ENCODE measurements at places on chromosomes 7 and 10.
A peak's percentile ranks its signal among the peaks of the same experiment; 100 is the strongest.

DNA sequence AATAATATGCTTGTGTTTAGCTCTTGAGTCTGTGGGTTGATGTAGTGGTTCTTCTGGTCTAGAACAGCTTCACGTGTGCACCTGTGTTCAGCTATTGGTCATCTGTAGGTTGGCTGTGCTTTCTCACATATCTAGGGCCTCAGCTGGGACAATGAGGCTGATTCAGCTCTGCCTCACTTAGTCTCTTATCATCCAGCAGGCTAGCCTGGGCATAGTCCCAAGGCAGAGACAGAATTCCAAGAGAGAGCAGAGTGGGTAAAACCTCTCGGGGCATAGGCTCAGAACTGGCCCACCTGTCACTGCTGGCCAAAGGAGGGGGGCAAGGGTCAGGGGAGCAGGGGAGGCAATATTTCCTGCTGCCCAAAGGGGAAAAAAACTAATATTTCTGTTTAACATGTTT, 32.0 kb upstream of the MXI1 start:
- DNase-seq = no peak

- no peak for DNase-seq
Measured at GRCh38 chr7:66119245-66119850, 4.7 kb downstream of the CRCP start.

- DNase-seq = no peak
Measured at GRCh38 chr7:109835577-109835976, 1255.3 kb upstream of the LRRN3 start.

GRCh38 chr10:77416311-77417135, 221.1 kb downstream of the KCNMA1 start:
- peak; percentile 94 for DNase-seq

- DNase-seq = no peak
Measured at GRCh38 chr10:108014145-108014901, 849.8 kb upstream of the SORCS1 start.

DNA sequence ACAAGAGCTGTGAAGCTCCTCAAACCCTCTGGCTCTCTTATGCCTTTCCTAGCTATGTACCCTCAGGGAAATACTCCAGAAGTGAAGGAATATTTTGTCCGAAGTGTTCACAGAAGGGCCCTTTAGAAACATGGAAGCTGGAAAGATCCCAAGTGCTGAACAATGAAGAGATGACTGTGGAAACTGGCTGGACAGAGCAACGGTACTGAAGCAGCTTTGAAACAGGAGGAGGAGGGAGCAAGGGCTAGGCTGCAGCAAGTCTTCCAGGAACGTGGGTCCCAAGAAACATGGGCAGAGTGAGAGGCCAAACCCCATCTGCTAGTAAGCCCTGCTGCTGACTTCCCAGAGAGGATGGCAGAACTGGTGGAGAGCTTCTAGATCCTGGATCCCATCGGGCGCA, 3.0 kb upstream of the PSAP start:
- peak; percentile 20 for DNase-seq

DNA sequence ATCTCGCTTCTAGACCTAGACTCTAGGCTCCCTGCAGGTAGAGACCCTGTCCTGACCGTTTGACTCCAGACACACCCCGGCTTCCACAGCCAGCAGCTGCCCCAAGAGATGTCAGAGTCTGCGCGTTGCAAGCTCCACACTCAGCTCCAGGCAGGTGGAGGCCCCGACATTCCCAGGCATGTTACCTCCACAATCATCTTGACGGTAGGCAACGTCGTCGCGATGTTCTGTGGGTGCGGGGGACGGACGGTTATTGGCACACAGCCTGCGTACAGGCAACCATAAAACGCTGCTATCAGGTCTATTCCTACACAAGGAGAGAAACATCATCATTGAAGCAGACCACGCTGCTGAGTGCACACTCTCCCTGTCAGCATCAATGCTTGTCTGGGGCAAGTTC, 213.2 kb downstream of the ZMYND11 start:
- no peak for DNase-seq

GRCh38 chr10:21020545-21020944, 123.4 kb upstream of the NEBL start:
- DNase-seq = no peak

DNA sequence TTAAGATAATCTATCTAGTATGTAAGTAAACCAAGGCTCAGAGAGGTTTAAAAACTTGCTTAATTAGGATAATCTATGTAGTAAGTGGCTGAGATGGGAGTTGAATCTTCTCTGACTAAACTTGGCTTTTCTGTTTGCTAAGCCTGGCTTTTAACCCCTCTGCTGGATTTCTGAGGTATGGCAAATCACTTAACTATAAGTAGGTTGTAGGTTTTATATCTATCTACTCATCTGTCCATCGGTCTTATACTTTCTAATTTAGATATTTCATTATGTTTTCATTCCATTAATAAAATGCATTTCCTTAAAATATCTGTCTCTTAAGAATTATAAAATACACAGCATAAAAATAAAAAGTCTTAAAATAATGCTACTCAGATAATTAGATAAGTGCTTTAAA, 59.4 kb downstream of the ST7 start:
- DNase-seq = peak; percentile 59

DNA sequence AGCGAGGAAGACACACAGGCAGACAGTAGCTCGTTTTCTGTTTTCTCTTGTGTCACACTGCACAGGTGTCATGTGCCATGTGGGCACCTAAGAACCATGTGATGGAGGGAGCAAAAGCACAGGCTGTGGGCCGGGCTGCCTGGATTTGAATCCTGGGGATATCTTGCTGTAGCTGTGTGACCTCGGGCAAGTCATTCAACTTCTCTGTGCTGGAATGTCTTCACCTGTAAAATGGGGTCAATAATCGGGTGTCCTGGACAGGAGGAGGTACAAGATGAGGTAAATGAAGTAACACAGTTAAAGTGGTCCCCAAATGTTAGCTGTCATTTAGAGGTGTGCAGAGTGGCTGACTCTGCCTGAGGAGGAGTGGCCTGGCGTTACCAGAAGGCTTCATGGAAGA, 246.9 kb downstream of the RPS24 start:
- no peak for DNase-seq
